Forelimb muscle (tissue), 1 donor: ENCODE measurements at places on chromosomes 16 and 17.
A peak's percentile ranks its signal among the peaks of the same experiment; 100 is the strongest.

DNA sequence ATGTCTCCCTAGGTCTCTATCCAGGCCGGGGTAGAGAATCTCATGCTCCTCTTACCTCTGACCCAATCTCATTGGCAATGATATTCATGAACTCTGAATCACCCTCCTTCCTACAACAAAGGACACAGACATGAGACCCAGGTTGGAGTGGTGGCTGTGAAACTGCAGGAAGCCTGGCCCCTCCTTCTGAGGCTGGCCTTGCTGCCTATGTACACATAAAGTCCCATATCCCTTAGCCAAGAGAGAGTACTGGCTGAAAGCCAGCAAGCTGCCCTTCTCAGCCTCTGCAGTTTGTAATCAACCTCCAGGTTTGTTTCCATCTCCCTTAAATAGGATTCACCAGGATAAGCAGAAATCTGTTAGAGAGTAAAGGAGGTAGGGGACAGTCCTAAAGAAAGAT lies 10.6 kb downstream of the AARSD1 start:
- no peak for DNase-seq

GRCh38 chr17:81317961-81318605 lies 23.0 kb upstream of the SLC38A10 start:
- no peak for DNase-seq

GRCh38 chr16:55046916-55047315 lies 116.3 kb downstream of the IRX5 start:
- DNase-seq: no peak

- no peak for DNase-seq
Observed at GRCh38 chr16:12268606-12269005, 292.1 kb downstream of the SNX29 start.

DNA sequence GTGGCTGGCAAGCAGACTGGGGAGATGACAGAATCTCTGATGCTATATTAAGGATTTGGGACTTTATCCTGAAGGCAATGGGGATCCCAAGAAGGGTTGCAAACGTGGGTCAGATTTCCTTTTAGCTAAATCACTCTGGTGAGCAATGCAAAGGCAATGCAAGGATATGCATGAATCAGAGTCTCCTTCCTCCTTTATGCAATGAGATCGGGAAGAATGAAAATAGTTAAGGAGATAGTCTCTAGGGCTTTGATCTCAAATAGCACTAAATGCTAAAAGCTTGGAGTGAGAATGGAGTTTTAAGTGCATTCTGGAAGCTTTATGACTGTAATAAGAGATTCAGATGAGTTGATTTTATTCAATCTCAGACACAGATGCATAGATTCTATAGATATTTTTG lies 27.2 kb upstream of the SHISA9 start:
- no peak for DNase-seq

DNA sequence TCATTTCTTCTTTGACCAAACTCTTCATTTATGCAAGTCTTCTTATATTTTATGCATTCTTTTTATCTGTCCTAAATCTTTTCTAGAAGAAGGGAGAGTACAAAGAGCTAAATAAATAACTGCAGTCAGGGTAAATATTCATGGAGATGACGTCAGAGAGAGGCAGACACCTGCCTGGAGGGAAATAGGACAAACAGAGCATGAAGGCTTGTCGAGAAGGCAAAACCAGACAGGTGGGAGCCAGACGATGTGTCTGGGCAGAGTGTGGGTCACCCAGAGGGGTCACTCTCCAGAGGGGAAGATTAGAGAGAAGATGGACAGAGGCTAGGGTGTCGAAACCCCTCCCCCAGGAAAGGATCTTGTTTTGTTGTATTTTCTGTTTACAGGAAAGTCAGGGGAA lies 78.3 kb upstream of the RPL38 start:
- no peak for DNase-seq

- DNase-seq: no peak
Observed at GRCh38 chr16:65524997-65525396, 403.1 kb upstream of the CDH11 start.

GRCh38 chr16:64977206-64977920 lies 144.5 kb downstream of the CDH11 start:
- no peak for DNase-seq

DNA sequence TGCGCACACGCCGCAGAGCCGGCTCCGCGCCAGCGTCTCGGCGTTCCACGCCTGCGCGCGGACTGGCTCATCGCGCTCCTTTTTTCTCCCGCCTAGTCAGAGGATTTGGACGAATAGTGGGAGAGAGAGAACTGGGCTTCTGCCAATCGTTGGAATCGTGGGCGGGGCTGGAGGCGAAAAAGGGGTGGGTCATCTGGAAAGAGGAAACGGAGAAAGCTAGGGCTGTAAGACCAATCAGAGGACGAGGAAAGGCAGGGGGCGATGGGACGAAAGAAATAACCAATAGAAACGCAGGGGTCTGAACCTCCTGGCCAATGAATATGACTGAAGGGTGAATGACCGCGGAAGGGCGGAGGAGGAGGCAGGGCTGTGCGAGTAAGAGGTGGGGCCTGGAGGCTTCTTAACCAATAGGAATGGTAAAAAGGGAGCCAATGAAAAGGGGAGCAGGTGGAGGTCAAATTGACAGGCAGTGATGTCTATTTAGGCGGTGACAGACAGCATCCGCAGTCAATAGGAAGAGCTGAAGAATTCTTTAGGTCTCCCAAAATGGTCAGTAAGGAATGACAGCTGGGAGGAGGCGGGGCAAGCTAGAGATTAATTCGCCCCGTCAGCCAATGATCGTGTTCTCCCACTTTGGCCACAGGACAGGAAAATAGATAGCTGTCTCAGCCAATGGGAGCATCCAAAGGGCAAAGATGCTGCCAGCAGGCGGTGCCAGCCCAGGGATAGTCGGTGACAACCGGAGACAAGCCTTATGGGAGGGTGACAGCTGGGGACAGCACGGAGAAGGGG lies at the start of gene TBC1D10B:
TSS of gene TBC1D10B (minus strand) at position 39 of the 792 bp plus-strand sequence. CDS start 311 bp downstream, outside the sequence.
- peak; percentile 99 for DNase-seq
